ENCODE measurements at places on chromosomes 1 and 21. TPM values are rescaled to one million over a fixed set of nuclear protein-coding genes. Genes with fewer than 3 reads are reported as not detected.

The PRR9 gene
- total RNA-seq = not detected

The FCRL6 gene
- total RNA-seq = not detected

The MSH4 gene
- not detected for total RNA-seq

DNA sequence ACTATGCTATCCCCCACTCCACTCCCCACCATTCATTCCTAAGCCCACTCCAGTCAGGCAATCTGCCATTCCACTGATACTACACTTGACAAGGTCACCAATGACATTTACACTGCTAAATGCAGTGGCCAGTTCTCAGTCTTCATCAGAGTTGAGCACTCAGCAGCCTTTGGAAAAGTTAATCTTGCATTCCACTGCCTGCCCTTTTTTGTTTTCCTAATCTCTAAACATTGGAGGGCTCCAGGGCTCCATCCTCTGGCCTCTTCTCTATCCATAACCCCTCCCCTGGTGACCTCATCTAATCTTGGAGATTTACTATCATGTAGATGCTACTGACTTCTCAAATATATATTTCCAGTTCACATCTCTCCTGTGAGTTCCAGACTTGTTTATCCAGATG lies 70.9 kb upstream of the S1PR1 start:
- DNase-seq = no peak

DNA sequence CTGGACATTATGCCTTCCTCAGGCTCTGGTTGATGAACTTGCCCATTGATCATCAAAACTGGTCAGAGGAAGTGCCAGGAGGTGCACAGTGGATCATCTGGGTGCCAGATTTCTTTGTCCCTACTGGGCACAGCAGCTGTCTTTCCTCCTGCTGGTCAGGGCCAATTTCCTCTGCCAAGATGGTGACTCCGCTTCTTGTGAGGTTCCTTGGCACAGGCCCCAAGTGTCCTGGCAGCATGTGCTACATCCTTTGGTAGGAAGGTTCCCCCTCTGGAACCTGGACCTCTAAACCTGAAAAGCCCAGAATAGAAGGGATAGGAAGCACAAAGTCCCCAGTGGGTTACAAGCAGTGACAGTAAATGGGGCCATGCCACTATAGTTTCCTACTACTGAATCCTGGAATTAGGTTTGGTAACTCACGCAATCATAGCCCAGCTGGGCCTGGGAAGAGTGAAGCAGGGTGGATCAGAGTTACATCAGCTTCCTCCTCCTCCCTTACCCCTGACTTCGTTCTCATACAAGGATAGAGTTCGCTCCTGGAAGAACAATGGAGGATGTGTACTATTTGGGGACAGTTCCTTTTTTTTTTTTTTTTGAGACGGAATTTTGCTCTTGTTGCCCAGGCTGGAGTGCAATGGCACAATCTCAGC lies 147.1 kb downstream of the CNIH3 start:
- DNase-seq = no peak

DNA sequence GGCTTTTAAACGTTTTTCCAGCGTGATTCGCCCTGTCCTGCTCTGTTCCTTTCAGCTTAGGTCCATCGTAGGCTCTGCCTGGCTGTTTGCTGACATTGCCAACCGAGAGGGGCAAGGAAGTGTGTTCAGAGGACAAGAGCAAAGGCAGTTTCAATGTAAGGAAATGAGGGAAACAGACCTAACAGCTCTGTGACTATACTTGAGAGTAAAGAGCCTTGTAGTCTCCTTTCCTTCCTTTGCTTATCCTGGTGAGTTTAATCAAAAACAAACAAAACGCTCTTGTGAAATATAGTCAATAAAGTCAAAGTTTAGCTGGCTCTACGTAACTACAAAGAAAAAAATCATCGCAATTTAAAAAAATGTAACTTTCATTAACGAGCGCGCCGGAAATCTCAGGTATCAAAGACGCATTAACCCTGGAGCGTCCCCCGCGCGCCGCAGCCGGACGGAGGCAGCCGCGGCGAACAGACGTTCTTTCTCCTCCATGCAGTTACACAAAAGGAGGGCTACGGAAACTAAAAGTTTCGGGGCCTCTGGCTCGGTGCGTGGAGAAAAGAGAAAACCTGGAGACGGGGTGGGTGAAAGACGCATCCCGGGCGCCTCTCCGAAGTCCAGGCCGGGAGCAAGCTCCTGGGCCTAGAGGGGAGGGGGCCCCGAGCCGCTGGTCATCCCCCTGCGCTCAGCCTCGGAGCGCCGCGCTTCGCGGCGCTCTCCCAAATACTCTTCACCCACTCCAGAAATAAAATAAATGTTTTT lies 617 bp upstream of the ADGRL2 start:
- DNase-seq = no peak

DNA sequence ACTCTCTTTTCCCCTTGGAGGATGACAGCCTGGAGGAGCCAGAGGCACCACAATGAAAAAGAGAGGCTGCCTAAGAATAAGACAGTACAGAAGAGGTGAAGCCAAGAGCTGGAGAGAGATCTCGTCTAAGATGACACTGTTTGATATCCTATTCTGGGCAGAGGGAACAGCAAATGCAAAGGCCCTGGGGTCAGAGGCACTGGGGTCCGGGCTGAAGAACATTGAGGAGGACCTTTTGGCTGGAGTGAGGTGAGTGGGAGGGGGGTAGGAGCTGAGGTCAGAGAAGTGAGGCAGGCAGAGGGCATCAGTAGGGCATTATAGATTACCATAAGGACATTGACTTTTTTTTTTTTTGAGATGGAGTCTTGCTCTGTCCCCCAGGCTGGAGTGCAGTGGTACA lies 19.3 kb upstream of the TMEM51 start:
- no peak for DNase-seq

- DNase-seq = peak; percentile 42
Observed at GRCh38 chr21:43598416-43599120, 60.7 kb downstream of the HSF2BP start.

DNA sequence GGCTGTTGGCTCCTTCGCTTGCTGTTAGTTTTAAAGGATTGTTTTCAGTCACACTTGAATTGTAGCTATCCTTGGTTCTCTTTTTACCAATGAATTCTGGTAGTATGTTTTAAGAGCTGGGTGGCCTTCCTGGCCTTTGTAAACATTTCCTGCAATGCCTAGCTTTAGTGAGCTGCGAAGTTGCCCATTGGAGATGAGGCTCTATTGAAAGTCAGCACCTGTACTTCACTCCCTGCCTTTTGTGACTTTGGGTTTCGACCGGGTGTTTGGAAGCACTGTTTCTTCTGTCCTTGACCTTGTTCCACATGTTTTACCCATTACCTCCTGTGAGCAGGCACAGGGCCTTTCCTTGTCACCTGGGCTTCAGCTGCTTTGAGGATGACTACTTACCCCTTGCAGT lies 64.7 kb downstream of the DYRK1A start:
- no peak for DNase-seq

DNA sequence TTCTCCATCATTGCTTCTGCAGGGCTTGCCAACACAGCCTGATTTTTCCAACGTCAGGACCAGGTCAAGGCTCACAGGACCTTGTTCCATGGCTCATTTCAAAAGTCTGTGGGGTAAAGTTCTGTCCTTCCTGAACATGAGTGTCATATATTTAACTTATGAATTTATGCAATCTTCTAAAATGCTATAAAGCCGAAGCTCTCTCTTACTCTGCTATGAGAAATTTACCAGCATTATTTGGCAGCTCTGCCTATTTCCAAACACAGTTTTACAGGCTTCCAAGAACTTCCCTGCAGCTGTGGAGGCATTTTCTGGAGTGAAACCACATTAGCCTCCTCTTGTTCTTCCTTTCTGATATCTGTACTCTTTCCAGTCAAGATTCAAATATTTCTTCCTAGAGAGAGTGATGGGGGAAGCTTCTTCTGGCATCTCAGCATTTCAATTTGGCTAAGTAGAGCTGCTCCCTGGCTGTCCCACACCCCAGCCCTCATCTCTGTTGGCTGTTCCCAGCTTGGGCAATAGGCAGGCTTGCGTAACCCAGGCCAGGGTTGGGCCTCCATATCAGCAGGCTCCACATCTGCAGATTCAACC lies 15.6 kb upstream of the HMGCS2 start:
- DNase-seq = peak; percentile 12

All from PC-3 (cell line).